Stimulated activated CD4-positive, alpha-beta T cell treated with anti-CD3 and anti-CD28 coated beads, Interleukin-15, amount 100 ng/mL, for 24 hours (primary cell): ENCODE measurements at places on chromosomes 2 and 18.

GRCh38 chr2:9673914-9674481, 43.2 kb upstream of the YWHAQ start:
- DNase-seq, result no peak

DNA sequence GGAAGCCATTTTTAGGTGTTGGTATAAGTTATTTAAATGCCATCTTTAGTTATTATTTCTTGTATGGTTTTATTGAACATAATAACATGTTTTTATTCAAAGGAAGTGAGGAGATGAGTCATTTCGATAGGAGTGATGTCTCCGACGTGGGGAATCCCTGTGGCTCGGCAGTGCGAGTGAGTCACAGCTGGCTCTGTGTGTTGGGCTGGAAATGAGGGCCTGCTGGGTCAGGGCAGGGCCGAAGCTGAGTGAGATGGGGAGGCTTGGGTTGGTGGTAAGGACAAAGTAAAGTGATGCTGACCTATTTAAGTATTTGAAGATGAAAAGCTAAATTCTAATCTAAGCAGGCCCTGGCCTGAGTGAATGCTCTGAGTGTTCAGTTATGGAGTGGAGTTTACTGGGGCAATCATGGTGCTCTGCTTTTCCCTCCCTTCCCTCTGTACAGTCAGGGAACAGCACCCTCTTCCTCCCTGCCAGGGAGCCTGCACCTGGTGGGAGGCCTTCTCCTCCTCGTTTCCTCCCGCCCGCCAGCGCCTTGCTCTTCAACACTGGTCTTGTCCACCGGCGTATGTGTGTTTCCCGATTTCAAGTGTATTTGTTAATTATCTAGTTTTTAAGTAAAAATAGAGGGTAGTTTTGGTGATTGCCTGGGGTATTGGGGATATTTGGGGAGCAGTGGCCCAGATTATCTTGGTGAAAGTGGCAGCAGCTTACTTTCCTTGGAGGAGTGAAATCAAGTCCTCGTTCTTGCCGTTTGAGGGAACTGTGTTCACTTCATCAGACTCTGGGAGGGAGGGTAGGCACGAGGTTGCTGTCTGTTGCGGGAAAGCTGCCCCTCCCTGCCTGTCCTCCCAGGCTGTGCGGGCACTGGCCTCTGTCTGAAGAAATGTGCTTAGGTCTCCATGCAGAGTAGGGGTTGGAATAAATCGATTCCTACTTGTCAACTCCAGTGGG, 157.0 kb downstream of the LDLRAD4 start:
- DNase-seq, result peak; percentile 86

GRCh38 chr18:22830511-22830910, 102.6 kb upstream of the RBBP8 start:
- no peak for DNase-seq

GRCh38 chr2:238695538-238695937, 152.3 kb upstream of the TWIST2 start:
- DNase-seq, result no peak

DNA sequence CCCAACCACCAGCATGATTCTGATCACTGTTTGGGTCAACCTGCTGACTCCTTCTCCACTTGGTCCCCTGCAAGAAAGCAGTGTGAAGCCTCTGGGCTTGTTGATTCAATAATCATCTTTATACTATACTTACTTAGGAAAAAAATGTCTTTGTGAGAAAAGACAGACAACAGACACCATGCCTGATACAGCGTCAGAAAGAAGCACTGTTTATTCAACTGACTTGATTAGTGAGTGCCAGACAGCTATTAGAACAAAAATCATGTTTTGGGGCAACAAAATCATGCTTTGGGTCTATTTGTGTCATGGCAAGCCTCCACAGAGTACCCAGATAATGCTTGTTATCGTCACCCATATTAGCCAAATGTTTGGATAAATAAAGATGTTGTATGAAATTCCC, 58.7 kb upstream of the ATL2 start:
- no peak for DNase-seq

DNA sequence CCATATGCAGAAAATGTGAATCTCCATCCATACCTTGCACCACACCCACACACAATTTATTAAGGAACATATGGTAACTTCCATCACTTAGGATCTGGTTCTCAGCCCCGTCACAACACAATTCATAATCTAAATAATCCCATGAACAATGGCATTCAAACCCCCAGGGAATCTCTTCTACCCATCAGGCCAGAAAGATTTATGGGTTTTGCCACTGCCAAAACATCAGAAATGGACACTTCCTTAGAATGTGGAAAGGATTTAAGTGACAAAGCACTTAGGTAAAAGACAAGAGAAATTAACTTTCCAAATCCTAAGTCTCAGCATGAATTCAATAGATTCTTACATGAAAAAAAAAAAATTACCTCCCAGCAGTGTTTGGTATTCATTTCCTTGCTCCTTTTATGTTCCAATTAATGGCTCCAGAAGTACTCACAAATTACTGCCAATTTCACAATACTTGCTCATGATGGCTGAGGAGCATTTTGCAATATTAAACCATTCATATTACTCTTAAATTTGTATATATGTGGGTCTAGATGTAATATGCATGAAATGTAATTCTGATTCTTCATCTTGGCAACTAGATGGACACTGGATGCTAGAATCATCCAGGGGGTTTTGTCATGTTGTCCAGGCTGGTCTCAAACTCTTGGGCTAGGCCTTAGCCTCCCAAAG, 56.5 kb upstream of the TMEM247 start:
- DNase-seq, result no peak

DNA sequence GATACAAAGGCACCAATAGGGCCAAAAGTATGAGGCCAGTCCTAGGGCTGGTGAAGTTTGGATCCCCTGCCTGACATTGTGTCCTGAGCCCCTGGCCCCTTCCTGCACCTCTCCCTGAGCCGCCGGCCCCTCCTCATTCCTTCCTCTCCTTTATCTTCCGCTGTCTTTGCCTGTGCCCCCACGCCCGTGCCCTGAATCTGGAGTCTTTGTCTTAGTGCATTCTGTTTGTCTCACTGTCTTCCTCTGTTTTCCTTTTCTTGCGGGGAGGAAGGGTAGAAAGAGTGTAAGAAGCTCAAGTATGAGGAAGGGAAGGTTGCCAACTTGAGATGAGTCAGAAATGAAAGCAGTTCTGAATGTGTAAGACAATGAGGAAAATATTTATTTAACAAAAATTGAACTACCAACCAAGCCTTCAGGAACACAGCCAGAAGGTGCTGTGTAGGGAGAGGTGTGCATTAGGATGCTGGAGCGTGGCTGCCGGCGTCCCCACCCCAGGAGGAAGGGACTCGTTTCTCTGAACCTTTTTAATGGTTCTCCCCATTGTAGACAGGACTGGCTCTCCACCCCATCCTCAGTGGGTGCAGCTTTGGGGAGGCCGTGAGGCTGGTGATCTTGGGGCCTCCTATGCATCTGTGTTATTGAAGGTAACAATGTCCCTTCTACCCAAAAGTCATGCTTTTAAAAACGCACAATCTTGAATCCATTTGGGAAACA, 133.1 kb downstream of the NEDD4L start:
- DNase-seq, result no peak

- DNase-seq, result peak; percentile 20
Observed at GRCh38 chr2:174335254-174335987, 667 bp downstream of the SP9 start.

- no peak for DNase-seq
Observed at GRCh38 chr2:55141572-55142413, 90.3 kb downstream of the CLHC1 start.

DNA sequence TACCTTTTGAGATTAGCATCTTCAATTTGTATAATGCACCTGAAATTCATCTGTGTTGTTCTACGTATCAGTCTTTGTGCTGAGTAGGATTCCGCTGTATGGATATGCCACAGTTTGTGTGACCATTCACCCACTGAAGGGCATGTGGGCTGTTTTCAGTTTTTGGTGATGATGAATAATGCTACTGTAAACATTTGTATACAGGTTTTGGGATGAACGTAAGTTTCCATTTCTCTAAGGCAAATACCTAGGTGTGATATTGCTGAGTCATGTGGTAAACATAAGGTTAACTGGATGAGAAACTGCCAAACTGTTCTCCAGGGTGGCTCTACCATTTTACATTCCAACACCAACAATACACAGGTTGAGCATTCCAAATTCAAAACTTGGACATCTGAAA, 35.1 kb downstream of the CABYR start:
- DNase-seq, result no peak

- no peak for DNase-seq
Observed at GRCh38 chr18:57519668-57520424, 66.7 kb downstream of the FECH start.

GRCh38 chr2:113755035-113755834, 1.2 kb downstream of the SLC35F5 start:
- peak; percentile 8 for DNase-seq

GRCh38 chr2:116819355-116819754, 995.1 kb upstream of the DDX18 start:
- DNase-seq, result no peak

DNA sequence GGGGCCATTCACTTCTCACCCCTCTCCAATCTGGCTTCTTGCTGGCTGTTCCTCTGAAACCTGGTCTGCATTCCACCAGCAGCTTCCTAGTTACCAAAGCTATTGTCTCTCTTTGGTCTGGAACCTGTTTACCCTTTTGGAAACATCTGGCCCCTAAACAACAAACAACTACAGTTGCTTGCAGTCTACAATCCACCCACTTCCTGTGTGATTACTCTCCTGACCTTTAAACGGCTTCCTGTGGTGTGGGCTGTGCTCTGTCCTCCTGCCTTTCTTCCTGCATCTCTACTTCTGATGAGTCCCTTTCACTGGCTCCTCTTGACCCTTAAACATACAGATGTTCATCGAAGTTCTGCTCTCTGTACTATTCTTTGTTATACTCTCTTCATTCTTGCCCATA, 303.8 kb downstream of the TDRD15 start:
- DNase-seq, result no peak

- no peak for DNase-seq
Observed at GRCh38 chr2:157644776-157645175, 16.1 kb upstream of the ACVR1C start.

DNA sequence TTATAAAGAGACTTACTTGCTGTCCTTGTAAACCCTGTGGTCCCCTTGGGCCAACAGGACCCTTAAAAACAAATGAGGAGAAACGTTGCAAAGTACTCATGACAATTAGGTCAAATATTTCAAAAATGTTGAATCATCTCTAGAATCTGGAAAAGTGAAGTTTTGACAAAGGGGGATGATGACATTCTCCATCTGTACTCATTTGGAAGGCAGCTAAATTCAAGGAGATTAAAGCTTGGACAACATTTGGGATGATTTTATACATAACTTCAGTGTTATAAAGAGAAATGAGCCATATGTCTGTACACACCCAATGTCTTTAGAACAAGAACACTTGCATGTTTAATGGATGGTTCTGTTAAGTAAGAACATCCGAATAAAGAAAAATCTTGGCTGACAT, 92.9 kb downstream of the COL5A2 start:
- no peak for DNase-seq

DNA sequence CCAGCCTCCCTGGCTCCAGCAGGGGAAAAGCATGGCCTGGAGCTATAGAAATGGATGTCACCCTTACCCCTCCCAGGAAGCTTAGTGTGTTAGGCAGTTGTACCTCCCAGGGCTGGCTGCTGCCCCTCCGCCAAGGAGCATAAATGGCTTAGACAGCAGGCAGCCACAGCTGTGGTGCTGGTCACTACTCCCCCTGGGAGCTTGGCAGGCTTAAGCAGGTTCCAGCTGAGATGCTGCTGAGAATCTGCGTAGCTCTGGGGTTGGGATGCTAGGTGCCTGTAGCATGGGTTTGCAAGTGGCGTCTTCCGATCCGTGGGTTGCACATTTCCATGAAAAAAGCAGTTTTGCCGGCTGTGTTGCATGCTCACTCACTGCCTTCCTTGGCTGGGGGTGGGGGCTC, 369.7 kb downstream of the CTNNA2 start:
- no peak for DNase-seq

GRCh38 chr2:119389615-119390306, 23.0 kb downstream of the DBI start:
- no peak for DNase-seq

DNA sequence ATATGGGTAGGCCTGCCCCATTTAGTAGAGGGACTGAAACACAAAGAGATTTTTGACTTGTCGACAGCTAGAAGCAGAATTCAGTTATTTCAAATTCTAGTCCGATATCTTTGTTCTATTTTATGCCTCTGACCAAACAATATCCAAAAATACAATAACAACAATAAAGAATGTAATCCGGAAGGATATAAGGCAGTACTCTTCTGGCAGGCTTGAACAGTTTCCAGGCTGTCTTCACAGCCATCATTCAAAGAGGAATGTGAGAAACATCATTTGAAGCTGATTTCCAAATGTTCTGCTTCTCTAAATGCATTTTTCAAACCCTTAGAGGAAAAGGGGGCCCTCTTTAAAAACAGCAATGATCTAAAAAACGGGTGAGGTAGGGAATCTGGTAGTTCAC, 36.7 kb upstream of the SPTBN1 start:
- no peak for DNase-seq

- DNase-seq, result peak; percentile 100
Observed at GRCh38 chr2:69914950-69915945, at the start of gene MXD1. Gene MXD1 (plus strand): TSS chr2:69915109. CDS start chr2:69915331, 222 bp downstream.

- DNase-seq, result no peak
Observed at GRCh38 chr2:23662941-23663920, 263.7 kb downstream of the ATAD2B start.

DNA sequence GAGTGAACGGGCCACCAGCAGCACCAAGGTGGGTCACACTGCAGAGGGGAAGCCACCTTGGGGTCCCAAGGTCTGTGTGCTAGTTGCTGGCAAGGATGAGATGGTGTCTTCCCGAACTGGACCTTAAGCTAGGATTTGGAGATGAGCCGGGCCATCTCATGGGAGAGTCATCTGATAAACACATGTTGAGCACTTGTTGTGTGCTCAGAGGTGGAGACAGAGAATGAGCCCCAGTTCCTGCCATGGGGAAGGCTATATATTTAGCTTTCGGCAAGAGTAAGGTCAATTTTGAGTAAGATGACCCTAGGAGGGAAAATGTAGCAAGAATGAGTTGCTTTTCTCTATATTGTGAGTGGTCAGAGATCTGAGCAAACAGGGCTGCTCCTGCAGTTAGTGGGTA, 41.4 kb upstream of the RPL31 start:
- no peak for DNase-seq

GRCh38 chr2:227320305-227321094, 4.6 kb upstream of the MFF start:
- DNase-seq, result no peak

DNA sequence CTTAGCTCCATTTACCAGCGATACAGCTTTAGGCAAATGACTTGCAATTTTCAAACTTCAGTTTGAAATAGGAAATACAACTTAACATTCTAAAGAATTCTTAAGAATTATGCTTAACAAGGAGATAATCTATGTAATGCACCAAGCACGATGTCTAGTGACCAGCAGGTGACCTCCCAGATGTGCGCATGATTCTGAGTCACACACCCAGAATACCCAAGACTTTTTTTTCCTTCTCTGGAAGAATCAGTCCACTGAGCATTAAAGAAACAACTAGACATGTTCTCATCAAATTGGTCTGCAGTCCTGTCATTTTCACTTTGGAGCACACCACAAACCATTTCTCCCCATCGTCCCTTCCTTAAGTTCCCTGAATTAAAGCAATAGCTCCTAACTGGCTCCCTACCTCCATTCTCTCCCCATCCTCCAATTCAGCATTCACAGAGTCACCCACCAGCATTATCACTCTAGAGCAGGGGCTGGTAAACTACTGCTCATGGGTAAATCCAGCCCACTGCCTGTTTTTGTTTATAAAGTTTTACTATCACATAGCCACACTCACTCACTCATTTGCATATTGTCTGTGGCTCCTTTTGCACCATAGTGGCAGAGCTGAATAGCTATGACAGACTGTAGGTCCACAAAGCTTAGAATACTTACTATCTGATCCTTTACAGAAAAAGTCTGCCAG, 13.2 kb downstream of the EVA1A start:
- no peak for DNase-seq

- DNase-seq, result no peak
Observed at GRCh38 chr2:179307616-179308371, 43.2 kb upstream of the SESTD1 start.

- DNase-seq, result no peak
Observed at GRCh38 chr2:178731300-178731699, 75.9 kb downstream of the TTN start.
